Omental fat pad (tissue), 4 donors: ENCODE measurements at places on chromosomes 11 and 22.

- no peak for DNase-seq
Measured at GRCh38 chr11:57735619-57736298, 5.5 kb upstream of the SELENOH start.

DNA sequence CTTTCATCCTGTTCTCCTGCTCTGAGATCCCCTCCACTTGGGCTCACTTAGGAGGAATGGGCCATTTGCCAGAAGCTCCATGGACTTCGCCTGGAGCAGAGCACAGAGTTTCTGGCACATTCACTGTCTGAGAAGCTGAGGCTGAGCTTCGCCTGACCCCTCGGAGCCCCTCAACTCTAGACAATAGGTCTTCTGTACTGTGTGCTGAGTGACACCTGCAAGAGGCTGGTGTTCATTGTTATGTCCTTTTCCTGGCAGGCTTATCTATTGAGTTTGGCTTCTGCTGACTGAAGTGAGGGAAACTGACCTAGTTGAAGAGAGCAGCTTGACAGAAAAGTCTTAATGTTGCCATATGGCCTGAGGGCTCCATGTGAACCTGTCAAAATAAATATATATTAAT is 124.3 kb downstream of the EHF start:
- DNase-seq, result no peak

GRCh38 chr11:132844956-132845696 is 687.2 kb downstream of the OPCML start:
- DNase-seq, result no peak

DNA sequence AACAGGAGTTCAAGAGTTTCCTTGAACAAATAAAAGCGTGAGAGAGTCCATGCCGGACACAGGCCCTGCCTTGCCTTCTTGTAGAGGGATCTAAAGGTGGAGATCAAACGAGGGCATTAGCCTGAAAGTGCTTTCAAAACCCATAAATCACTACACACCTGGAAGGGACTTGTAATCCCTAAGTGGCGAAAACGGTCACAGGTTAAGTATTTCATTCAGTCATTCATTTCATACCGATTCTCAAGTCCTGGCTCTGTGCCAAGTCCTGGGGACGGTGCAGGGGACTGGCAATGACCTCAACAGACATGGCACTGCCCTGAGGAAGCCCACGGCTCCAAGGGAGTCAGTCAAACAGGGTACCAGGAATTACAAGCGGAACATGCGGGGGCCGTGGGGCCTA is 26.6 kb downstream of the ELFN2 start:
- no peak for DNase-seq

DNA sequence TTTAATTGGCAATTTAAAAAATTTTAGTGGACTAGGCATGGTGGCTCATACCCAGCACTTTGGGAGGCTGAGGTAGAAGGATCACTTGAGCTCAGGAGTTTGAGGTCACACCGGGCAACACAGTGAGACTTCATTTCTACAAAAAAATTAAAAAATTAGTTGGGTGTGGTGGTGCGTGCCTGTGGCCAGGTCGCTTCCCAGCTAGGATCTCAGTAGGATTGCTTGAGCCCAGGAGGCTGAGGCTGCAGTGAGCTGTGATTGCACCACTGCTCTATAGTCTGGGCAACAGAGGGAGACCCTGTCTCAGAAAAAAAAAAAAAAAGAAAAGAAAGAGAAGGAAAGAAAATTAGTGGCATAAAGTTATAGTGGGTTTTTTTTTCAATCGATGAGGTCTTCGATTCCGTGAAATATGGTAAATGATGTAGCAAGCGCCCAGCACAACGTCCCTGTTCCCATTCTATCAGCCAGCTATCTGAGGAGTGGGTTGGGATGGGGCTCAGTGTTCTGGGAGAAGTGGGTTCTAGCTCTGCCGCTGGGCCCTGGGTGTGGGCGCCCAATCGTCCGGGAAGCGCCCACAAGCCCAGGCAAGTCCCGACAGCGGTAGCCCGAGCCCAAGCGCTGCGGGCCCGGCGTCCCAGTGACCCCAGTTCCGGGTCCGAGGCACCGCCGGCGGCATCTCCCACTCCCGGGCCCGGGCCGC is 1.4 kb downstream of the FOSL1 start:
- DNase-seq, result no peak

GRCh38 chr22:30336752-30337460 is 10.2 kb upstream of the TBC1D10A start:
- DNase-seq, result no peak

- no peak for DNase-seq
Measured at GRCh38 chr11:26583550-26583949, 11.5 kb upstream of the MUC15 start.

GRCh38 chr11:15805726-15806125 is 550.6 kb downstream of the SOX6 start:
- DNase-seq, result no peak

DNA sequence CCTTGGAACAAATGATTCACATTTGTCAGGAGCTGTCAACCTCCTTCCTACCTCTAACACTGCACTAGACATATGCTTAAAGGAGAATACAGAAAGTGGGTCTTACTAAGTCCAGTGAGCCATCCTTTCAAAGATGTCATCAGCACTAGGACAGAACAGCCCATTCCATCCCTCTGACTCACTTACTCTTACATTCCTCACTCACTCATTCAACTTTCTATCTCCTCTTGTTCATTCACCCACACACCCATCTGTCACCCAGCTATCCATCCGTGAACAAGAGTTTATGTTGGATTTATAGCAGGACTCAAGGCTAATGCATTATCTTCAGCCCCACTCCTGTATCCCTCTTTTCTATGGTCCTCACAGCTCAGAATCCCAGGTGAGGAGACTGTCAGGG is 9.1 kb downstream of the INSC start:
- DNase-seq, result no peak

DNA sequence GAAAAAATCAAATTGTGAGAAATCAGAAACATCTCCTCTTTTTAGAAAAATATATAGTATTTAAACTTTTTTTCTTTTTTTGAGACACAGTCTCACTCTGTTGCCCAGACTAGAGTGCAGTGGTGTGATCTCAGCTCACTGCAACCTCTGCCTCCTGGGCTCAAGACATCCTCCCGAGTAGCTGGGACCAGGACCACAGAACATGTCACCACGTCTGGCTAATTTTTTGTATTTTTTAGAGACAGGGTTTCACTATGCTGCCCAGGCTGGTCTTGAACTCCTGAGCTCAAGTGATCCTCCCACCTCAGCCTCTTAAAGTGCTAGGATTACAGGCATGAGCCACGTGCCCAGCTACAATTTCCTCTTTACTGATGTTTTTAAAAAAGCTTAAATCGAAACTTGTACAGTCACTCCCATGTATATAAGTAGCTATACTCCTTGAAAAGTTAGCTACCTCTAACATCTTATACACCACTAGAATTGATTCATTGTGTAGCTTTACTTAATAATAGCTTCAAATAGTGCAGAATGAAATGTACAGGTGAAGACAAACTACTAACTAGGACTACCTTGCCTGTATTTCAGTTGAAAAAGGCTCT is 10.3 kb downstream of the EIF4G2 start:
- DNase-seq, result no peak

DNA sequence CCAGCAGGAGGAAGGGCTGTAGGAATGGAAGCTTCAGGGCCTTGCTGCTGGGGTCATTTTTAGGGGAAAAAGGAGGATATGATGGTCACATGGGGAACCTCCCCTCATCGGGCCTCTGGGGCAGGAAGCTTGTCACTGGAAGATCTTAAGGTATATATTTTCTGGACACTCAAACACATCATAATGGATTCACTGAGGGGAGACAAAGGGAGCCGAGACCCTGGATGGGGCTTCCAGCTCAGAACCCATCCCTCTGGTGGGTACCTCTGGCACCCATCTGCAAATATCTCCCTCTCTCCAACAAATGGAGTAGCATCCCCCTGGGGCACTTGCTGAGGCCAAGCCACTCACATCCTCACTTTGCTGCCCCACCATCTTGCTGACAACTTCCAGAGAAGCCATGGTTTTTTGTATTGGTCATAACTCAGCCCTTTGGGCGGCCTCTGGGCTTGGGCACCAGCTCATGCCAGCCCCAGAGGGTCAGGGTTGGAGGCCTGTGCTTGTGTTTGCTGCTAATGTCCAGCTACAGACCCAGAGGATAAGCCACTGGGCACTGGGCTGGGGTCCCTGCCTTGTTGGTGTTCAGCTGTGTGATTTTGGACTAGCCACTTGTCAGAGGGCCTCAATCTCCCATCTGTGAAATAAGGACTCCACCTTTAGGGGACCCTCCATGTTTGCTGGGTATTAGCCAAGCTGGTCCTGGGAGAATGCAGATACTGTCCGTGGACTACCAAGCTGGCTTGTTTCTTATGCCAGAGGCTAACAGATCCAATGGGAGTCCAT is 14.1 kb downstream of the IL10RA start:
- no peak for DNase-seq

DNA sequence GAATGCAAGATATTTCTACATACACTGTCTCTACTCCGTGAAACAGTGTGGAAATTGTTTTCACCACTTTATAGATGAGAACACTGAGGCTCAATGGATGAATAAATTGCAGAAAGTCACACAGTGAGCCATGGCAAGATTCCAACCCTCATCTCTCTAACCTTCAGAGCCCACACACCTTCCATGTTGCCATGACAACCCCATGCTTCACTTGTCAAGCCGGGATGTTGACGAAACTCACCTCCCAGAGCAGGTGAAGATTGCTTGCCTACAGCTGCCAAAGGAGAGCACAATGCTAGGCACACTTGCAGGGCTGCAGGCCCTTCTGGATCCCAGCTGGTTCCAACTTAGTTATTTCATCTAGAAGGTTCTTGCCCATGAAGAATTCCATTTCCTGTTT is 71.4 kb upstream of the SEZ6L start:
- no peak for DNase-seq

DNA sequence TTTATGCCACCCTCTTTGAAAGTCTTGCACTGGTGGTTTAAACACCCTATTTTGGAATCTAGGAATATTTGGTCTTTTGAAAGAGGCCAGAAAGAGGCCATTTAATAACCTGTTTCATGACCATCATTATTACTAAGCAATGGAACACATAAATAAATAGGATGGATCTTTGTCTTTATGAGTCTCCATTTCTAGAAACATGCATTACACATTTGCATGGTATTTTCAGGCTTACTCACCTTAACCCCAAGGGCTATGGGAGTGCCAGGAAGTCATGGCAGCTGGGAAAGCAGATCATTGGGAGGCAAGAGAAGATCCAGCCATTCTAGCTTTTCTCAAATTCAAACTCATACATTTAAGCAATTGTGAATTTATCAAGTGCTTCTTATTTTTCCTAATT is 185.8 kb upstream of the POU2AF2 start:
- DNase-seq, result no peak
